ENCODE measurements at places on chromosomes 5 and 9.

DNA sequence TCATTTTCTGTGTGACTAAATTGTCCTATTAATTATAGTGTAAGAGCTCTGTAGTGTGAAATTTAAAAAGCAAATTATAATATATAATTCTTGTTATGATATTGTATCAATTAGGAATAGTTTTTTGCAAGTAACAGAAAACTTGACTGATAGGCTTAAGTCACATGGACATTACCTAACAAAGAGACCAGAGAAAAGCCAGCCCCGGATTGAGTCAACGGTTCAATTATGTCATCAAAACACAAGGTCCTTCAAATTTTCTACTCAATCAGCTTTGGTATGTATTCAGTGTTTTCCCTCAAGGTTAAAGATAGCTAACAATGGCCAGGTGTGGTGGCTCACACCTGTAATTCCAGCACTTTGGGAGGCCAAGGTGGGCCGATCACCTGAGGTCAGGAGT lies 126.7 kb upstream of the PTGER4 start:
- DNase-seq = no peak

DNA sequence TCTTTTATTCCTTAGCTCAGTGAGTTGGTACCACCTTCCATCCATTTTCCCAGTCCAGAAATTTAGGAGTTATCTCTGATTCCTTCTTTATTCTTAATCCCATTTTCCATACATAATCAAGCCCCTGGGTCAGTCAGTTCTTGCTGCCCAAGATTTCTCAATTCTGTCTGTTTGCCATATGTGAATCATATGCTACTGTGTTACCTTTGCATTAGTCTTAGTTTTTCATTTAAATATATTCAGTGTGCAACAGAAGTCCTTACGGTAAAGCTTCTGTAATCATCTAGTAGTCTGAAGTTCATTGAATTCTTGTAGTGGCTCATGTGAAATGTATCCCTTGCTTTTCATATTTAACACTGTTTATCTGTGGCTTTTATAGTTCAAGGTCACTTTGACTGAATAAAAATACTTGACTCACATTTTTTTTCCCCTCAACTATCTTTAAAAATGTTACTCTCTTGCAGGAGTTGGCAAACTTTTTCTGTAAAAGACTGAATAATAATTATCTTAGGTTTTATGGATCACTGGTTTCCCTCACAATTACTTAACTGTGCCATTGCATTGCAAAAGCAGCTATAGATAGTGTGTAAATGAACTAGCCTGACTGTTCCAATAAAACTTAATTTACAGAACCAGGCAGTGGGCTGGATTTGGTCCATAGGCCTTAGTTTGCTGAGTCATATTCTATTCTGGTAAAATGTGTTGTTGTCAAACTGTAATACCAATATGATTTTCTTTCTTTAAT lies 6.9 kb downstream of the KIAA1958 start:
- no peak for DNase-seq

DNA sequence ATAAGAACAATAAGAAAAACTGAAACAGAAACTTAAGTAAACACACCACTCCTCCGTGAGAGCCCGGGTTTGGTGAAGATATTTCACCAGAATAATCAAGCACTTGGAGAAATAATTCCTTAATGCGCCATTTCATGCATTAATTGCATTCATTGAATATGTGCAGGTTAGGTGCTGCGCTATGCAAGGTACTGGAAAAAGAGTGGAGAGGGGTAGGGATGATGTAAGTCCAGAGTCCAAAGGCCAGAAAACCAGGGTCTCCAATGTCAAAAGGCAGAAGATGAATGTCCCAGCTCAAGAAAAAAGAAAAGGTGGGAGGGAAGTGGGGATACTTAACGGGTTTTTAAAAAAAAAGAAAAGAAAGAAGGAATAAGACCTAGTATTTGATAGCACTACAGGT lies 669 bp upstream of the ZFP37 start:
- DNase-seq = no peak

DNA sequence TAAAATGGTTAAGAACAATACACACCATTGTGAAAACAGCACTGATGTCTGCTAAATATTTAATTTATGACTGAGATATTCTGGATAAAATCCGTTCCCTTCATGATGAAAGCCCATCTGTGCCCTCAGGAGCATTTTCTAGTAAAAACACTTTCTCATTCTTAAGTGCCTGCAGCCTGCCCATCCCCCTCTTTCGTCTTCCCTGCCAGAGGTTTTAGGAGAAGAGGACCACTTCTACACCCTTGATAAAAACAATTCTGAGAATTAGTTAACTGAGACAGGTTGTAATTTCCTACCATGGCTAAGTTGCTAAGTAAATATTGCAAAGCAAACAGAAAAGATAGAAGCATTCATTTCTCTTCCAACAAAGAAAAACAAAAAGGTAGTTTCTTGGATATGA lies 272.6 kb downstream of the ATPSCKMT start:
- DNase-seq = no peak

DNA sequence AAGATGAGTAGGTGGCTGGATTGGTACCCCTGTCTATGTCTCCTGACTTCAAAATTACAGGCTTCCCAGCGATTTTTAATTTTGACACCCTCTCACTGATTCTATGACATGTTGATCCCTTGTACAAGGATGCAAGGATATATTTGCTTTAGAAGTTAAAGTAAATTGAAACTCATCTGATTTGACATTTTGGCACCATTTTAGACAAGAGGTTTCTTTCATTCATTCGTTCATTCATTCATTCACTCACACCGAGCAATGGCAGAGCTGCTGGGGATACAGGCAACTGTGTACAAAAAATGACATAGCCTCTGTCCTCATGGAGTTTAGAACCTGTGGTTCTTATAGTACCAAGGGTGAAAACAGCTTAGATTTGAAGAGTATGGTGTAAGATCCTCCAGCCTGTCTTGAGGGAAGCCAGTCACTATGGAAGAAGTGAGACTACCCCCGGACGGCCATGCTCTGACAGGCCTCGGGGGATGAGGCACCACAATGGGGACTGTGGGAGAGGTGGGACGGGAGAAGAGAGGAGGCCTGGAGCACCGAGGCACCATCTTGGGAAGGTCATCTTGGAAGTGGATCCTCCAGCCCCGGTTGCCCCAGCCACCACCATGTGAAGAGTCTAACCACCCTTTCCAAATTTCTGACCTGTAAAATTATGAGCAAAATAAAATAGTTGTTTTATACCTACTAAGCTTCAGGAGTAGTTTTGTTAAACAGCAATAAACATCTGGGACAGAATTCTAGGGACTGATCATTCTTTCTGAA lies 16.2 kb downstream of the STC2 start:
- no peak for DNase-seq

DNA sequence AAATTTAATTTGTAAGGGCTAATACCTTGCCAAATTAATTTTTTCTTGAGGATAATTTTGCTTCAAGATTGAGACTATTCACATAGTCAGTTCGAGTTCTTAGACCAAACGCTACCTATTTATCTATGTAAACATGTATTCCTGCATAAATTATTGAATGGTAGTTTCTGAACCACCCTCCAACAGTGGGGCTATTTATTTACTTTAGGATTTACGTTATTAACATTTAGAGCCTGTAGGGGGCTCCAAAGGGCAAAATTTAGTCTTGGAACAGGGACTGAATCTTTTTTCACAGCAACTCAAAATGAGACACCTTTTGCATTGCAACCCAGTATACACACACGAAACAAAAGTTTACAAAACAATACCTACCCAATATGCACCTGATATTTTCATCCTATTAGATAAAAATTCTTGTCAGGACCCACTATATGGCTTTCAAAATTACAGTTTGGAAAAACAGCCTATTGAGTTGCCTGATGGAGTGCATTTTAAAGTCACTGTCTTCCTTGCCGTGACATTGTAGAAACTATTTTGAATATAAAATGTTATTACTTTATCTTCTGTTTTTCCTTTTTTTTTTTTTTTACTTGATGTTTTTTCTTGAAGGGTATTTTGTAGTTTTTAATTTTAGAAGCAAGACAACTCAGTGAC lies 47.1 kb upstream of the POU4F3 start:
- no peak for DNase-seq
